ENCODE measurements at places on chromosomes 3 and 15.

DNA sequence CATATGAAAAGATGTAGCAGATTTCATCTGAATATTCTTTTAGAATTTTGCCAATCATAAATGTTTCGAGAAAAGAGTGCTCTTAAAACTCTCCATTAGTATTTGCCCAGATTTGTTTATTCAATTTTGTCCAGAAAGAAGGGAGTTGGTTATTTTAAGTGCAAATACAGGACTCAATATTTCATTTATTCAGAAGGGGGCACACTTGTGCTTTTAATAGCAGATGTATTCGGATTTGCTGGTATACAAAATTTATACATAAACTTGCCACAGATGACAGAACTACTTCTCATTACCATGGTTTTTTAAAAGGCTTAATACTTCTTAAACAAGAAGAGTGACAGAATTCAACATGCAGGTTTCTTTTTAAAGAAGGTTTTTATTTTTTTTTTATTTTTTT is 69.8 kb upstream of the GRM7 start:
- no peak for DNase-seq

GRCh38 chr3:152304160-152304559 is 35.4 kb downstream of the MBNL1 start:
- DNase-seq, result no peak

GRCh38 chr15:57218826-57219576 is 157.3 kb upstream of the CGNL1 start:
- DNase-seq, result peak; percentile 87

GRCh38 chr15:63461230-63461985 is 43.0 kb upstream of the USP3 start:
- DNase-seq, result no peak

GRCh38 chr15:91136386-91136923 is 36.4 kb downstream of the SV2B start:
- no peak for DNase-seq

GRCh38 chr3:146542179-146542578 is 2.2 kb downstream of the PLSCR1 start:
- DNase-seq, result peak; percentile 67

GRCh38 chr3:71521940-71522876 is 61.3 kb downstream of the FOXP1 start:
- no peak for DNase-seq

DNA sequence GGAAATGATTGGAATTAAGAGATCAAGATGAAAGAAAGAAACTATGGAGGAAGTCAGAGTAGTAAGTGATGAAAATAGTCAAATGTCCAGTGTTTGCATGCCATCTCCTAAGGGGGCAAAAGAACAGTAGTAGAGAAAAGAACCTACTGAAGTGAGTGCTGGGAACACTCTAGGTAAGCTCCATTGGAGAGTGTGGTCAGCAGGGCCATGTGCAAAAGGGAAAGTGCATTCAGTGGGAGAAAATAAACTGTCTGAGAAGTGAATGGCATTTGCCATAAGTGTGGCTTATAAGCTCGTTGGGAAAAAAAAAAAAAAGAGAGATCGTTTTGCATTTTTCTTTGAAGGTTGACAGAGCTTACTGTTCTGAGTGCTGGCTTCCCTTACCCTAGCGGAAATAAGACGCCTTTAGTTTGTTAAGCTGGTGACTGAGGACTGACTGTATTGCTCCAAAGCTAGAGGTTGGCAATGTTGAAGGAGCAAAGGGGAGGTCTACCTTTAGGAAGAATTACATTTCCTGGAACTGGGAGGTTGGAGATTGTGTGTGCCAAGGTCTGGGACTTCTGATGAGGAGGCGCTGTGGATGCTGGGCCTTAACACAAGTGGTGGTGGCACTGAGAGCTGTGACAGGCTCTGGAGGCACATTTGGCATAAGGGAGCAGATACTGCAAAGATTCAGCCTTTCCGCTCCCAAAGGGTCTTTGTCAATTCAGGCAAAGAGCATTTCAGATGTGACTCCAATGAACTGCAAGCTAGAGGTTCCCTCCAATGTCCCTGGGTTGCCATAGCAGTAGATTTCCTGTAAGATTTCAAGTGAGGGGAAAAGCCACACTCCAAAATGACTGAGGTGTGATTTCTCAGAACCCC is 287.8 kb upstream of the SATB1 start:
- no peak for DNase-seq

GRCh38 chr15:95726891-95727290 is 603.6 kb upstream of the NR2F2 start:
- no peak for DNase-seq

DNA sequence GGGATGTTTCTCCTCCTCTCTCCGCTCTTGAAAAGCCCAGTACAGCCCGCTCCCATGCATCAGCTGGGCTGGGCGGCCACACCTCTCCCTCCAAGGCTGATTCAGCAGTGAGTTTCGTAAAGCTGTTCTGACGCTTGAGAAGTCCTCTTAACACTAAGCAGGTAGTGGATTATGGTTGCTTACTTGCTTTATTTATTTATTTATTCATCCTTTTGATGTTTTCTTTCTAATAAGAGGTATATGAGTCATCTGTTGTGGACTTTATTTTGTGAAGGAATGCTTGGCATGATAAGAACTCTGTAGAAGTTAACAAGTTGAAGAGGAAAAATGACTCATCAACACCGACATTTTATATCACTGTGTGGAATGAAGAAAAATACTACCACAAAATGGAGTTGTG is 285.0 kb downstream of the SQOR start:
- DNase-seq, result peak; percentile 34

GRCh38 chr3:197268294-197268693 is 30.1 kb downstream of the DLG1 start:
- no peak for DNase-seq

DNA sequence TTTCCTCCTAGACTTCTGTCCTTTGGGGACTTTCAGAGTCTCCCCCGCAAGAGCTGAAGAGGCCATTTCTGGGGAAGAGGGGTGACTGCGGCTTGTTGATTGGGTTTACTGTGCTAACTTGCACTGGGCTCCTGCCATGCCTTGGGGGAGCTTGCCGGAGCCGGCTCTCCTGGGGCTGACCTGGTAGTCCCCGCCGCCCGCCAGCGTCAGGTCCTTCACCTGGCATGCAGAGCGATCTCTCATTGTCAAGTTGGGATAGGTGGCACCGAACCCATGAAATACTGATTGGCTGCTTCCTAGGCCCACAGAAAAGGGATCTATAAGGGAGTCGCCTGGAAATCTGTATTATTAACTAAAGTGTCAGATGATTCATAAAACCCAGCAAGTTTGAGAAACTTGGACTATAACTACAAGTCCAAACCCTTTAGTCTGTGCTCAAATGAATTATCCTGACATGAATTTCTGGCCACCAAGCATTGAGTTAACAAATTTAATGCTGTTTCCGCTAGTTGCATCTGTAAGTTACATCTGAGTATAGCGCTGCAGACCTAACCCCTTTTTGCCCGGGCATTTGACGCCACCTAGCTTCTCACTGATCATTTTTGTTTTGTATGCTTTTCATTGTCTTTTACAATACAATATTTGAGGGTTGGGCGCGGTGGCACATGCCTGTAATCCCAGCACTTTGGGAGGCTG is 607 bp upstream of the IMP3 start:
- peak; percentile 65 for DNase-seq

- DNase-seq, result no peak
Measured at GRCh38 chr3:160185751-160186150, 39.5 kb upstream of the C3orf80 start.

DNA sequence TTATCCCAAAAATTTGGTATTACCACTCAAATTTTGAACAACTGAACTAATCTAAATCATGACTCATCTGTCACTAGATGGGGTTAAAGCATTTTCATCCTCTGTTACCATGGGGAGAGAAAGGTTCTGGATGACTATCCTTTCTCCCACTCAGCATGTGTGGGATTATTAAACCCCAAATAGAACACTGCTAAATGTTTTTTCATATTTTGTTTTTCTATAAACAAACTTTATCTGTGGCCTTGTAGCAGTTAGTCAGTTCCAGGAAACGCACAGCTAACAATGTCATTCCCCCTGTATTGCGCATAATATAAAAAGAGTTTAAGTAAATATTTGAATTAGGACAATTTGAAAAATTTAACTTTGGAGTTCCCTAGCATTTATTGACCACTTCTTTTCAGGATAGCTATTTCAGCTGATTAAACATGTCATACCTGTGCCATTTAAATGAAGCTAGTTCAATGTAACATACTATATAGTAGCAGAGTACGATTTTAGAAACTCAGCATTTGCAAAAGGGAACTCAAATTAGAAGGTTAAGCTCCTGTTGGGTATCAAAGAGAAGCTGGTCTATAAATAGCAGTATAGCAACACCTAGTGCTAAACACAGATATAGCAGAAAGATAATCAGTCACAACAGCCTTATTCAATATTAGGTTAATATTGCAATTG is 9.2 kb upstream of the TMEM212 start:
- DNase-seq, result peak; percentile 70

GRCh38 chr3:112374333-112374734 is 41.4 kb downstream of the CD200 start:
- DNase-seq, result no peak

DNA sequence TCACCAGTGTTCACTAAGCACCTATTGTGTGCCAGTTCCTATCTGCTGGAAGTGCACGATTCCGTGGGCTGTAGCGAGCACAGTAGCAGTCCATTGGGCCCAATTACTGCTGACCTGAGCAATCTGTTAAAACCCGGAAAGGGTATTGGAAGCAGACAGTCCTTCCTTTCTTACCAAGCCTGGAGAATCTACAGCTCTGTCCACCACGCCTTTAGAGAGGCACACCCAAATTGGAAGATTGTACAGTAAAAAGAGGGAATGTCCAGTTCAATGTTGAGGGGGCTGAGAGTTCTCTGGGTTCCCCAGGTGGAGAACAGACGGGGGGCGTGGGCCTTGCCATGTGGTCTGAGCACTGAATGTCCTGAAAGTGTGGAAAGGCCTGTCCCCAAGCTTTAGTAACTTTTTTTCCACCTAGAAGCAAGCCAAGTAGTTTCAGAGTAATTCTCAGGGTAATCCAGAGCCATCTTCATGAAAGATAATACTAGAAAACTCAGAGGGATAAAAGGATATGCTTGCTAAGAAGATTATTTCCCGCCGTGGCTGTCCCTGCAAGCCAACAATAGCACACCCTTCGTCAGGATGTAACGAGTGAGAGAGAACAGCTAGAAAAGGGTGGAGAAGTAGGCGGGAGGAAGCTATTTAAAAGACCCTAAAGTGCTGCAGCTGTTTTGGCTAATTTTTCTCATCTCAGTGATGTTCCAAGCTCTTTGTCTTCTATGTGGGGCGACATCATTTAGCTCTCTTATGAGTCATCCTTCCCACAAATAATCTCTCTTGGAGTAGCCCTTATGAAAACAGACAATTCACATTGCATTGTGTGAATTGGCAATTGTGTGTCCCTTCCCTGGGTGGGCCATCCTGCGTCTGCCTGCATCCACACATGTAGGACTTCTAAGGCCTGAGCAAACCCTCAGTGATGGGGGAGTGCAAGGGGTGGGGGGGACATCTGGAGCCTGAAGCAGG is 181.0 kb downstream of the ATG7 start:
- DNase-seq, result peak; percentile 67

- DNase-seq, result no peak
Measured at GRCh38 chr3:184945886-184946625, 134.1 kb downstream of the VPS8 start.

DNA sequence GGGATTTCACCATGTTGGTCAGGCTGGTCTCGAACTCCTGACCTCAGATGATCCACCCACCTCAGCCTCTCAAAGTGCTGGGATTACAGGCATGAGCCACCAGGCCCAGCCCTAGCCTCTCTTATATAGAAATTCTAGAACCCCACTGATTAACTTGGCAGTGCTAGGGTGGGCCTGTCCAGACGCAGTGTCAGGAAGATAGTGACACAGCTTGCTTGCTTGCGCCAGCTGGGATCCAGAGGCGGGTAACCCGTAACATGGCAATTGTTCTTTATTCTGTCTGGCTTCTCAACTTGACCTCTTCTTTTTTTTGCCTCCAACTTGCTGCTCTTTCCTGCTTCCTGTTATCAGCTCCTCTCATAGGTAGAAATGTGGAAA is 16.2 kb downstream of the CEP19 start:
- DNase-seq, result no peak

DNA sequence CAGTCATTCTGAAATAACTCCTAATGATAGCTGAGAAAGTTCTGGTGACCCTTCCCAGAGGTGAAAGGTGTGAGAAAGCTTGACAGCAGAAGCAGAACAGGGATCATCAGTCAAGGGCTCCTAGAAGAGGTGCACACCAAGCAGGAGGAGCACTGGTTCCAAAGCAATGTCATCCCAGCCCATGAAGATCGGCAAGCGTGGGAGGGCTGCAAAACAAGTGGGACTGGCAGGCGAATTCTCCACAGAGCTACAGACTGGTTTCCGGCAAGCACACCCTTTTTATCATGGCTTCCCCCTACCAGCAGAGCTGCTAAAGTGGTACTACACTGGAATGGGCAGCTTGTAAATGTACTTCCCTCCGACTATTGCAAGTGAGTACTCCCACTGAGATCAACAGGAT is 62.3 kb upstream of the MYO5C start:
- DNase-seq, result no peak

GRCh38 chr15:50365971-50366370 is 11.0 kb upstream of the GABPB1 start:
- no peak for DNase-seq

DNA sequence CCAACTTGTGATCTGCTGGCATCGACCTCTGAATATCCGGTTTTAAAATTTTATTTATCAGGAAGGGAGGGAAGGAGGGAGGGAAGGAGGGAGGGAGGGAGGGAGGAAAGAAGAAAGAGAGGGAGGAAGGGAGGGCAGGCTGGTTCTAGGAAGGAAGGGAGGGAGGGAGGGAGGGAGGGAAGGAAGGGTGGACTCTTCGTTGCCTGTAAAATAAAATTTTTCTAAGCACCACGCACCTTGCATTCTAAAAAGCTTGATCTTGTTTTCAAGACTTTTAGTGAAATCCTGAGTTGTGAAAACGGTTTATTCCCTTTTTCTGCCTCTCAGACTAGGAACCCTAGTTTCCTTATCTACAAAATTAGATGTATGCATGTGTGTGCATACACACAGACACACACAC is 101.7 kb upstream of the RAP2B start:
- DNase-seq, result no peak

DNA sequence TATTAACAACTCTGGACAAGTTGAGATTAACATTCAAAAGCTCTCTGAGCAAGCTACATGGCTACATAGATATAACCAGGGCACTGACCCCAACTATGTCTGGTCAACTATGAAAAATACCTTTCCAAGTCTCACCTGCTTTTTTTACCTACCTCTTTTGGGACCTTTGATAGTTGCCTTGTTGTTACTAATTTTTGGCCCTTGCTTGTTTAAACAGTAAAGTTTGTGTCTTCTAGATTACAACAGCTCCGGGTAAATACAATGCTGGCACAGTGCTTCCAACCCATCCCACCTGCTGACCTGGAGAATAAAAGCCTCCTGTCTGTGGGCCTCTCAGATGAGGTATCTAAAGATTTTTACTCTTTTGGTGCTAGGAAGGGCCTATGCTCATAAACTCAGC is 1036.6 kb downstream of the NAALADL2 start:
- no peak for DNase-seq

DNA sequence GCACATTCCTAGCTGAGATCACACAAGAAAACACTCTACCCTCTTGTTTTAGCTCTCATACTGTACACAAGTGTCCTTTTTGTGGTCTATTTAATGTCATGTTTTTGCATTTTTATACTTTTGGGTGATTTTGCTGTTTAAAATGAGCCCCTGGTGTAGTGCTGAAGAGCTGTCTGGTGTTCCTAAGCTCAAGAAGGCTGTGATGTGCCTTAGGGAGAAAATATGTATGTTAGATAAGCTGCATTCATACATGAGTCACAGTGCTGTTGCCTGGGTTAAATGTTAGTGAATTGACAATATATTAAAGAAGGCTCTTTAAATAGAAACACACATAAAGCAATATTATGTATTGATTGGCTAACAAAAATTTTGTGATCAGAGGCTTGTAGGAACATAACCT is 387.4 kb upstream of the C2CD4B start:
- DNase-seq, result peak; percentile 23

- no peak for DNase-seq
Measured at GRCh38 chr3:9135930-9136525, 113.4 kb downstream of the SRGAP3 start.

All from HCEC 1CT (cell line).